Activated naive CD4-positive, alpha-beta T cell treated with Interleukin-2 at 50 U/mL for 16 hours (primary cell): ENCODE measurements at places on chromosomes 6 and 20.

DNA sequence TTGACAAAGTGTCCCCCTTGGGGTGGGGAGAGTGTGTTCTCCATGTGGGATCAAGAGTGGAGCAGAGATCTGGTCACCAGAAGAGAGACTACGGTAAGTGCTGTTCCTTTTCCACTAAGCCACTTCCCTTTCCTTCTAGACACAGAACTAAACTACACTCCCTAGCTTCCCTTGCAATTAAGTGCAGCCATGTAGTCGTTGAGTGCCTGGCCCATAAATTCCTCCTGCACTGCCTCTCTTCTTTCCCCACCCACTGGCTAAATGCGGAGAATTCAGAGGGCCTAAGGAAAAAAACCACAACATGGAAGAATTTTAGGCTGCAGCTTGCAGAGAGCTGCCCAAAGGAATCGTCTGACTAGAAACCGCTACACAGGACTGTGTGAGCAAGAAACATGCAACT lies 1.5 kb downstream of the WDR27 start:
- no peak for DNase-seq

- DNase-seq = no peak
These were observed 517.5 kb downstream of the PREX1 start for GRCh38 chr20:48310305-48310704.

DNA sequence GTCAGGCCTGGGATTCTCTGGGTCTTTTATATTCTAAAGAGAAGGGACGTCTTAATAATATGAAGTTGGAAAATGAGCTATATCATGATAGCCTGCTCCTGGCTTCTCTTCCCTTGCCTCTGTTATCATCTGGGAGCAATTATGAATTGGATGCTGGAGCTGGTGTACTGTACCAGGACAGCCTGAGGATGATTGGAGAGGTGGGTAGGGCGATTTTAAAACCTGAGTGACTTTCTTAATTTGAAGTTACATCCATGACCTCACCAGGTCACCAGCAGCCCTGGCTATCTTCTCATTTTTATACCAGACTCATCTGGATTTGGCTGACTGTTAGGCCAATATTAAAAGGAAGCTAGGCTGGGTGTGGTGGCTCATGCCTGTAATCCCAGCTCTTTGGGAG lies 317.6 kb downstream of the CLIC5 start:
- DNase-seq = no peak

GRCh38 chr20:17889226-17889625 lies 79.4 kb downstream of the SNX5 start:
- no peak for DNase-seq

GRCh38 chr20:60104993-60105803 lies 147.0 kb downstream of the CDH26 start:
- DNase-seq = no peak

GRCh38 chr6:169253337-169254238 lies at the start of gene THBS2:
THBS2 (minus strand) TSS chr6:169253846; CDS start chr6:169250784, 3,062 bp downstream.
- no peak for DNase-seq

DNA sequence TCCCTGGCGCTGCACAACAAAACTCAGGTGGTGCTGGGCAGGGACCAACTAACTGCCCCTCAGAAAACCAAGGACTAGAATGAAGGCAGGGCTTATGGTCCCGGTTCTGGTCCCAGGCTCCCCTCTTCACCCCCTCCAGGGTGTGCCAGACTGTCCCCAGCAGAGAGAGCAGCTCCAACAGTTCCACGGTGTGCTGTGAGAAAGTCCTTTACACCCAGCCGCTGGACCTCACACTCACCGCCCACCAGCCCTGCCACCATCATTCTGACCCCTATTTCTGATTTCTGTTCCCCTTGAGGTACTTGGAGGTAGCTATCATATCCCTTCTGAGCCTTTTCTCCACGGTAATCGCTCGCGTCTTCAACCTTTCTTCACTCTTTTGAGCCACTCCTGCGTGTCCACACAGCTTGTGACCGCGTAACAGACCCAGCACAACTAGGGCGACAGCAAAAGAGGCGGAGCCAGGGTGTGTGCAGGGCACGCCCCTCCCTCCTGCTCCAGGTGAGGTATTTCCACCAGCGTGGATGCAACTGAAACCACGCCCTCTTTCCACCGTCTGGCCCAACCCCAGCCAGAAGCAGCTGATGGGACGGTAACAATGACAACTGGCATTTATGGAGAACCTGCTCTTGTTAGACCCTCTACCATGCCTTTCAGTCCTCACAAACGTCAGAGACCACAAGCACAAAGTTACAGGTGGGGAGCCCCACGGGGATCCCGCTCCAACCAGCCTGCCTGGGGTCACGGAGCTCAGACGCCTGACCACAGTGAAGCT lies 2.3 kb downstream of the PXDC1 start:
- no peak for DNase-seq
